K562 (cell line): ENCODE measurements at places on chromosomes 16 and 17.

- DNase-seq, result no peak
These were observed 574.6 kb upstream of the HSBP1 start for GRCh38 chr16:83233153-83233552.

DNA sequence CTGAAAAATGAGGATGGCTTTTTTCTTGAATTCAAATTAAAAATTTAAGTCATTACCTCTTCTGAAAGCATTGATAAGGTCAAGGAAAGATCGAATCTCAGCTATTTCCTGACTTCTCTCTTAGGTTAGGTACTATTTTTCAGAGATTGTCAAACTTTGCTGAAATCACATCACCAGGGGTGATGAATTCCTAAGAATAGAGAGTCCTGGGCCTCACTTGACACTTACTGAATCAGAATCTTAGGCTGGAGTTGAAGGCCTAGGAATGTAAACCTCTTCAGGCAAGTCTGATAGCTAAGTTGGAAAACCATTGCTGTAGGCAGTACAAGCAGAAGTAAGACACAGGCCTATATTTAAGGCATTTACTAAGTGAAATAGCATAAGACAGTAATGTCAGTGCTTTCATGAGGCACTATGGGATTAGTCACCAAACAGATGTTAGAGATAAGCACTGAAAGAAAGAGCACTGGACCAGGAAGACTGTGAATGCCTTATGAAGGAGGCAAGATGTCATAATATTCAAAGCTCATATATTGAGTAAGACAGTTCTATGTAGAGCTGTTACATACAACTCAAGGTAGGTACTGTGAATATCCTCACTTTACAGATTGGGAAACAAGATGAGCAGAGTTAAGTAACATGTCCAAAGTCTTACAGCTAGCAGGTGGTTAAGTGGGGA, 21.5 kb downstream of the DCAF7 start:
- DNase-seq, result peak; percentile 67

- no peak for DNase-seq
These were observed 165.9 kb downstream of the SDK2 start for GRCh38 chr17:73478334-73478733.

DNA sequence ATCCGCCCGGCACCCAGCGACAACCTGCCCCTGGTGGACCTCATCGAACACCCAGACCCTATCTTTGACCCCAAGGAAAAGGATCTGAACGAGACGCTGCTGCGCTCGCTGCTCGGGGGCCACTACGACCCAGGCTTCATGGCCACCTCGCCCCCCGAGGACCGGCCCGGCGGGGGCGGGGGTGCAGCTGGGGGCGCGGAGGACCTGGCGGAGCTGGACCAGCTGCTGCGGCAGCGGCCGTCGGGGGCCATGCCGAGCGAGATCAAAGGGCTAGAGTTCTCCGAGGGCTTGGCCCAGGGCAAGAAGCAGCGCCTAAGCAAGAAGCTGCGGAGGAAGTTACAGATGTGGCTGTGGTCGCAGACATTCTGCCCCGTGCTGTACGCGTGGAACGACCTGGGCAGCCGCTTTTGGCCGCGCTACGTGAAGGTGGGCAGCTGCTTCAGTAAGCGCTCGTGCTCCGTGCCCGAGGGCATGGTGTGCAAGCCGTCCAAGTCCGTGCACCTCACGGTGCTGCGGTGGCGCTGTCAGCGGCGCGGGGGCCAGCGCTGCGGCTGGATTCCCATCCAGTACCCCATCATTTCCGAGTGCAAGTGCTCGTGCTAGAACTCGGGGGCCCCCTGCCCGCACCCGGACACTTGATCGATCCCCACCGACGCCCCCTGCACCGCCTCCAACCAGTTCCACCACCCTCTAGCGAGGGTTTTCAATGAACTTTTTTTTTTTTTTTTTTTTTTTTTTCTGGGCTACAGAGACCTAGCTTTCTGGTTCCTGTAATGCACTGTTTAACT, 1.0 kb downstream of the NOG start:
- no peak for DNase-seq

GRCh38 chr17:56995766-56996165, 17.8 kb downstream of the SCPEP1 start:
- no peak for DNase-seq

GRCh38 chr17:3886776-3887175, 6.1 kb downstream of the CAMKK1 start:
- no peak for DNase-seq

DNA sequence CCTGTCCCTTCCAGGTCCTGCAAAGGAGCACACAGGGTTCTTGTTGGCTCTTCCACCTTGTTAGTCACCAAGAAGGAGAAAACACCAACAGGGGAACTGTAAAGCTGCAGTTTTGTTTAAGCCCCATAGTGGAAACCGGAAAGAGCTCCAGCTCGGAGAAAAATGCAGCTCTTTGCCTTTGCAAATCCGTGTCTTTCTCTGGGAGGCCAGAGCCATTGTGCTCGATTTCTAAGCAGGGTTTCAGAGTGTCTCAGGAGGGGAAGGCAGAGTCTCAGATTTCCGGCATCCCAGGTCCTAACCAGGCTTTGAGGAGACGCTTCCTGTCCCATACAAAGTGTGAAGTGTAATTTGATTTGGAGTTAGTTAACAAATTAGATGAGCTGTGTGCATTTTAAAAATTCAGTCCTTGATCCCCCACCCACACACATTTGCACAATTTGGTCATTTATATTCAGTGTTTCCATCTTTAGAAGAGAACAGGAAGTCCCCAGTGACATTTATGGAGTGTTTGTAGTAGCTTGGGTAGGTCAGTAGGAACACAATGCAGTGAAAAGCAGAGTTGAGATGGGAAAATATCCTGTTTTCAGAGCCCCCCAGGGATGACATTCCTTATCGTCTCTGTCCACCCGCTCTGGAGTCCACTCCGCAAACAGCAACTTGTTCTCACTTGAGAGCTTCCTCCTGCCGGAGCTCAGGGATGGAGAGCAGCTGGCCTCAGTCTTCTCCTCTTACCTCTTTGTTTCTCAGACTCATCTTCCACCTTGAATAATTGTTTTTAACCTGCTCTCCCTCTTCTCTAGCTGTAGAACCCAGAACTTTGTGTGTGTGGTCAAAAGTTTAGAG, 331.9 kb downstream of the SEC14L1 start:
- DNase-seq, result no peak

DNA sequence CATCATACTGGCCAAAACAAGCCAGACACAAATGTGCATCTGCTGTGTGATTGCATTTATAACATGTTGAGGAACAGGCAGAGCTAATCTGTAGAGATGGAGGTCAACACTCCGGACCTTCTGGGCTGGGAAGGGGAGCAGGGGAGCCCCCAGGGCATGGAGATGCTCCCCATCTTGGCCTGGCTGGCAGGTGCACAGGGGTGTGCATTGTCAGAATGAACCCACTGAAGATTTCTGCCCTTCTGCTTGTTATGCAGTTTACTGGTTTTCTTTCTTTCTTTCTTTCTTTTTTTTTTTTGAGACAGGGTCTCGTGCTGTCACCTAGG, 146.9 kb downstream of the CMIP start:
- no peak for DNase-seq

DNA sequence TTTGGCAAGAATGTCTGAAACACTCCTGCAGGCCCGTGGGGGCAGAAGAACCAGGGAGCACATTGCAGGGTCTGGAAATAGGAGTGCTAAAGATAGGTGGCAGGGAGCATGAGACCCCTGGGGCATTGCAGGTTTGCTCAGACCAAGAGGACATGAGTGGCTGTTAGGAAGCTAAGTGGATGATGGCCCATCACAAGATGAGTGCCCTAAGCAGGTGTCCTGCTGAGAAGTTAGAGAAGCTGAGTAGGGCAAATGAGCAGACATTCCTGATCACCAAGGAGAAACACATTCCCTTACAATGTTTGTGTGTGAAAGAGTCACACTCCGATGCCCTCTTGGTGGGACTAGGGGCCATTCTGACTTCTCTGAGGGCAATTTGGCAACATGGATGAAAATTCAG, 9.9 kb downstream of the MLYCD start:
- DNase-seq, result no peak

DNA sequence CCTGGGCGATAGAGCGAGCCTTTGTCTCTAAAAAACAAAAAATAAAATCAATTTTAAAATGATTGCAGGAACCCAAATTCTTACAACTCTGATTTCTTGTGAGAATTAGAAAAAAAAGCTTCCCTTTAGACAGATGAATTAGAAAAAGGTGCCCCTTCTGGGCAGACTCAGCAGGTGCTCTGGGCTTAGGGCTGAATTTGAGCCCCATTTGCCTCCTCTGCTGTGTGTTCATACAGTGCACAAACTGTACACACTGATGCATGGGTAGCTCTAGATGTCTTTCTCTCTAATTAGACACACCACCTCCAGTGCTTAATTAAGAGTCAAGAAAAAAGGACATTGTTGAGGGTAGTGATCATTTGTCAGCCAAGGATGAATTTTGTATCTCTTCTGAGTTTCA, 38.5 kb upstream of the NOL11 start:
- DNase-seq, result no peak

DNA sequence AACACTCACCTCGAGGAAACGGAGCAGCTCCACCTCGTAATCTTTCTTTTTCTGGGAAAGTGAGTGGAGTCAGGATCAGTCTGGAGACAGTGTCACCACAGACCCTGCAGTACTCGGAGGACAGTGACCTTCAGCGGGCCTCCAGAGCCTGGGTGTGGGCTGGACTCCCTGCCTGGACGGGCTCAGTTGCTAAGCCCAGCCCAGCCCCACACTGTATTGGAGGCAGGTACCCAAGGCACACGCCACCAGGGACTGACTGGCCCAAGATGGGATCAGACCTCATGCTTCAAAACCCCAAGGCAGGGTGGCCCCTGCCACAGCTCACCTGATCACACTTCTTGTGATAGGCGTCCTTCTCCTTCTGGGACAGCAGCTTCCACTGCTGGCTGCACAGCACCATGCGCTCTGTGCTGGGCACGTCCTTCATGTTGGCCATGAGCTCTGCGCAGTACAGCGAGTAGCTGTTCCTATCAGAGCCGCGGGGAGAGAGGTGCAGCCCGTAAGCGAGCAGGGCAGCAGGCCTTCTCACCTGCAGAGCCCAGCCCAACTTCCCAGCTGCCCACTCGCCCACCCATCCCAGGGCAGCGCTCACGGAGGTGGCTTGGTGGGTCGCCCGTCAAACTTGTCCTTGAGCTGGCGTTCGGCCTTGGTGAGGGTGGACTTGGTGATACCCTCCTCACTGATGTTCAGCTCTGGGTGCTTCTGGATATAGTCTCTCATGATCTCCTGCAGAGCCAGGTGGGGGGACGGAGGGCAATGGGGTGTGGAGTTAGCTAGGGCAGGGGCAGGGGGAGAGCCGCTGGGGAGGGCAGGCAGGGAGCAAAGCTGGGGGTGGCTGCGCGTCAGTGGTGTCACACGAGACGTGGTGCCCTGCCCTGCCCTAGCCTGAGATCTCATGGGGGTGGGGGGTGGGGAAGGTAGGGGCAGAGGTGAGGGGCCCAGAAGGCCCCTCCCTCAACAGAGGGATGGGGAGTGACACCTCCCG, 7.9 kb downstream of the UBTF start:
- no peak for DNase-seq

DNA sequence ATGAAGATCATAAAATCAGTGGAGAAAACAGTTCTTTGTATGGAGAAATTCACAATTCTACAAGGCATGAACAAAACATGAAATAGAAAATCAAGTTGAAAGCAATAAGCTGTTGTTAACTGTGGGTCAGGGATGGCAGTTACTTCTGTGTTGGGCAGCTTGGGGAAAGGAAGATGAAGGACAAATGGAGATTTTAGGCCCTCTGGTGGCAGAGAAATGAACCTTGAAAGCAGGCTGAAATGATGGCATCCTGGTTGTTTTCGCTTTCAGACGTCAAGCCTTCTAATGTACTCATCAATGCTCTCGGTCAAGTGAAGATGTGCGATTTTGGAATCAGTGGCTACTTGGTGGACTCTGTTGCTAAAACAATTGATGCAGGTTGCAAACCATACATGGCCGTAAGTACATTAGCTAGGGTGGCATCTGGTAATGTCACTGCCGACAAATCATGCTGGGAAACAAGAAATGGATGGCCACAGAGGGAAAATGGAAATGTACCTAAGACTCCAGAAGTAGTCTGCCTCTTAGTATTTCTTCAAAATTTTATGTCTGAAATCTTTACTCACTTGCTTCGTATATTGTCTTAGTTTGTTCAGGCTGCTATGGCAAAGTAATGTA, 108.9 kb downstream of the MAP2K6 start:
- DNase-seq, result peak; percentile 14

DNA sequence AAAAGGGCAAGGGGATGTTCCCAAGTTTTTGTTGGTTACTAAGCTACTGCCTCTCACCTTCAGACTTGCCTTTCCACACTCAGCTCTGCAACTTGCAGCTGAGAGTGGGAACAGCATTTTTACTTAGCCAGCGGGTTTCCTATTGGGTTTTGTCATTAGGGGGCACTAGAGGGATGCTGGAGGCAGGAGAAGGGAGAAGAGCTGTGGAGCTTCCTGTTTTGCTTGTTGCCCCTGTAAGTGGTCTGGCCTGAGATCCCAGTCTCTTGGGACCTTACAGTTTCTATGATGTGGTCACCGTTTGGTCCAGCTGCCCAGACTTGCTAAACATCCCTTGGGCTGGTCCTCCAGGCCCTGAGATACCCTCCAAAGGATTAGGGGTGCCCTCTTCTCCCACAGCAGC, 209.6 kb upstream of the NLRP1 start:
- no peak for DNase-seq

DNA sequence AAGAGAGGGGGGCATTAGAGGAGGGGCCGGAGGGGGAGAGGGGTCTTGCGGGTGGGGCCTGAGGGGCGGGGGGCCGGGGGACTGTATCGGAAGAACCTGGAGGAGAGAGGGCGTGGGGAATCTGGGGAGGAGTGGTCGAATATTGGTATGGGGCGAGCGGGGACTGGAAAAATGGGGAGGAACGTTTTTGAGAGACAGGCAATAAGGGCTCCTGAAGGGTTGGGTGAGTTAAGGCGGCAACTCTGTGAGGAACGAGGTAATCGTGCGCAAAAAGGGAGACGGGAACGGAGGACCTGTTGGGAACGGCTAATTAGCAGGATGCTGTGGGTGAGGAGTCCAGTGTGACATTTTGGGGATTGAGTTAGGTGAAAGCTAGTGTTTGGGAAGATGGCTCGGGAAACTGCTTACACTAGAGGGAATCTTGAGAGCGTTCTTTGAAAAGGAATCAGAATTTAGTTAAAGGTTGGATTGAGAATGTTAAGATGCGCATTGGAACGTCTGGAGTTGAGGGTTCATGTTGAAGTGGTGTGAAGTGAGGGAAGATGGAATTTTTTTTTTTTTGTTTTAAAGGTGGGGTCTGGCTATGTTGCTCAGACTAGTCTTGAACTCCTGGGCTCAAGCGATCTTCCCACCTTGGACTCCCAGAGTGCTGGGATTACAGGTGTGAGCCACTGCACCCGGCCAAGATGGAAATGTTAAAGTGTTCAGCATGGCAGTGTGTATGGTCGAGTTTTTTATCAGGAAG, 662 bp downstream of the WIPF2 start:
- DNase-seq, result peak; percentile 71

- DNase-seq, result no peak
These were observed 210.0 kb downstream of the FTO start for GRCh38 chr16:53913920-53914319.
